A673 (cell line): ENCODE measurements at places on chromosomes 12 and 14. TPM values are rescaled to one million over a fixed set of nuclear protein-coding genes. Genes with fewer than 3 reads are reported as not detected.
A peak's percentile ranks its signal among the peaks of the same experiment; 100 is the strongest.

- peak; percentile 93 for DNase-seq
These were observed 4.2 kb downstream of the SH2B3 start for GRCh38 chr12:111409780-111410430.

Gene ACOT4
- total RNA-seq: 0.28 and 0.37 TPM in 2 replicates

DNA sequence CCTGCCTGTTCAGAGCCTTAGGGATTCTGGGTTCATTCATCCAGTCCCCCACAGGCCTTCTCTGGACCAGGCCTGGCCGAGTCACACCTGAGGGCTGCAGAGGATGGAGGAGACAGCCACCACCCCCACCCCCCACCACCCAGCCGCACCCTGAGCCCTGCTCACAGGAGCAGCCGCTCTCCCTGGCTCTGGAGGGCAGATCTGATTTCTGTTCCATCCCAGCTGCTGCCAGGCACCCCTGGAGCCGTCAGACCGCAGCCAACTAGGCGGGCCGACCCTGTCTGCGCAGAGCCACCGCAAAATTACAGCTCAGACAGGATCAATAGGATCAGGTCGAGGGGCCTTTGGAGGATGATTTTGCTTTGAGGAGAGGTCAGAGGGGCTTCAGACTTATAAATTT lies 154.6 kb upstream of the MYL2 start:
- DNase-seq: no peak

DNA sequence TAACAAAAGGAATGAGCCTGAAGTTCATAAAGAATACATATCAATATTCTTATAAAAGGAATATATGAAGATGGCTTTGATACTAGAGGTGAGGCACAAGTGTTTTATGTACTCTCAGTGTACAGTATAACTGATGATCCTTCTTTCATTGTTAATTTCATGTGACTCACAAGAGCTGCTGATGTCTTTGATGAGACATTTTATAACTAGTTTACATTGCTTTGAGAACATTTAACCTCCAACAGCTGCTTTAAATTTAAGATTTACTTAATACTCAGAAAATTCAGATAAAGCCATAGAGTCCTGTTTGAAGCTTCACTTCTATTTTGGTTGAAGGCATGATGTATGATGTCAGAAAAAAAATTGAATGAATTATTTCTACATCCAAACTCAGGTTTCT lies 59.8 kb downstream of the WASHC4 start:
- DNase-seq: no peak

GRCh38 chr12:46921048-46921763 lies 95.4 kb upstream of the SLC38A4 start:
- DNase-seq: no peak
